ENCODE measurements at places on chromosomes 13 and 19.

- ATAC-seq = peak; percentile 56
Measured at GRCh38 chr13:80199585-80200292, 141.2 kb downstream of the SPRY2 start.

- peak; percentile 47 for ATAC-seq
Measured at GRCh38 chr19:1455336-1456120, 5.6 kb downstream of the APC2 start.

DNA sequence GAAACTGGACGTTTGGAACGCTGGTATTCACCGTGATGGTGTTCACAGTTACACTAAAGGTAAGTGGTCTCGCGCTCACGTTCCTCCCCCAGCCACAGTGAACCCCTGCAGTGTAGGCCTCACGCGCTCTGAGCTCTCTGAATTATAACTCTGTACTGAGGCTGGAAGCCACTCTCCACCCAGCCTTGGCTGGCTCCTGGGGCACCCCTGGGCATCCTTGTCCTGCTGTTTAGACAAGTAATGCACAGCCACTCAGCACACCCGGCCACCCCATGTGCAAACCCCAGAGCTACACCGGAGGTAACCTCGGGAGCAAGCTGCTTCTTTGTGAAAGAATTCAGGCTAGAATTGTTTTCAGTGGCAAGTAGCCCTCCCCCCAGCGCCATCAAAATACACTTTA is 97.3 kb upstream of the MCF2L start:
- no peak for ATAC-seq

DNA sequence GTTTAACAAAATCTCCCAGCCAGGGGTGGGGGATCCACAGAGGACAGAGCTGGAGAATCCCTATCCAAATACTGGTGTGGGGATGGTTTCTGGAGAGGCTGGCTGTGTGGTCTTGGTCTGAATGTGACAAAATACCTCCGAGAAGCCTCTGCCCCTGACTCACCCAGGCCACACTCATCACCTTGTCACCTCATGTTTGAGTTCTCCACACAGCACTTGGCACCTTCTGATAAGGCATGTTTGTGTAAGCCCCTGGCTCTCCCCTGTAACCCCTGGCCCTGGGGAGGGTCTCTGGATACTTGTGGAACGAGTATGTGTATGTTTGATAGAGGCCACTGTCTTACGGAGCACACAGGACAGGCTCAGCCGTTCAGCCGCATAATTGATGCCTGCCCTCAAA is 14.7 kb downstream of the TECR start:
- no peak for ATAC-seq

DNA sequence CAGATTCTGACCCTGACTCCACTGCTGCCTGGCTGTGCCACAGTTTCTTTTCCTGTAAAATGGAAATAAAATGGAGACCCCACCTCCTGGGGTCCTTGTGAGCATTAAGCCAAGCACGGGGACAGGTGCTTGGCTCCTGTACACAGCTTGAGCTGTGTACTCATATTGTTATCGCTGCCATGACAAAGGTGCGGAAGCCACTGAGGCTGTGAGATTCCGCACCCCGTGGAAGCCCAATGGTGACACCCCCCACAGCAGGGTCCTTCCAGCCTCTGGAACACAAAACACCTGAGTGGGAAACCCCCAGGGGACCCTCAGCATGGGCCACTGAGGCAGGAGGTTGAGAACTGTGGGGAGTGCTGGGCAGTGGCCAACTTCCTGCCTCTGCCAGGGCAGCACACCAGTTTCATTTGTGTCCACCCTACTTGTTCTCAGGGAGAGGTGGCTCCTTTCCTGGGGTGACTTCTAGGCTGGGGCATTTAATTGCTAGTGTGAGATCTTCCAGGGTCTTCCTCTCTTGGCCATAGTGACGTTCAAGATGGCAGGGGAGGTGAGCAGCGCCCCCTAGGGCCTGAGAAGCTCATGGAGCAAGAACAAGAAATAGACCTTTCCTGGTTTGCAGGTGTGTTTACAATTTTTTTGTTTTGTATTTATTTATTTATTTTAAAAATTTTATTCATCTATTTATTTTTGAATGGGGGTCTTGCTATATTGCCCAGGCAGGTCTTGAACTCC is 5.4 kb upstream of the JSRP1 start:
- peak; percentile 43 for ATAC-seq

DNA sequence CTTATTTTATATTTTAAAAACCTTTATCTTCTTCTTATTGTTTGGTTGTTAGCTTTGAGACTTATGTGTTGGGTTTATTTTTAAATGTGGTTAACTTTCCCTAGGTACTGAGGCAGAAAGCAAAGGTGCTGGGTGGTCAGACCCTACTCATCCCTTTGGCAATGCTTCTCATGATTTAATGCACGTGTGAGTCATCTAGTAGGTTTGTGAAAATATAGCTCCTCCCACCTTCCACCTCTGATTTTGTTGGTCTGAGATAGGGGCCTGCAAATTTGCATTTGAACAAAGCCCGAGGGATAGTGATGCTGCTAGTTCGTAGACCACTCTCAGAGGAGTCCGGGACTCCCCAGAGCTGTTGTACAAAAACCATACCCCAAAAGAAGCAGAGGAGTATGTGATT is 771.3 kb upstream of the ARGLU1 start:
- peak; percentile 57 for ATAC-seq

GRCh38 chr13:24133021-24133795 is 27.3 kb upstream of the SPATA13 start:
- ATAC-seq = no peak

DNA sequence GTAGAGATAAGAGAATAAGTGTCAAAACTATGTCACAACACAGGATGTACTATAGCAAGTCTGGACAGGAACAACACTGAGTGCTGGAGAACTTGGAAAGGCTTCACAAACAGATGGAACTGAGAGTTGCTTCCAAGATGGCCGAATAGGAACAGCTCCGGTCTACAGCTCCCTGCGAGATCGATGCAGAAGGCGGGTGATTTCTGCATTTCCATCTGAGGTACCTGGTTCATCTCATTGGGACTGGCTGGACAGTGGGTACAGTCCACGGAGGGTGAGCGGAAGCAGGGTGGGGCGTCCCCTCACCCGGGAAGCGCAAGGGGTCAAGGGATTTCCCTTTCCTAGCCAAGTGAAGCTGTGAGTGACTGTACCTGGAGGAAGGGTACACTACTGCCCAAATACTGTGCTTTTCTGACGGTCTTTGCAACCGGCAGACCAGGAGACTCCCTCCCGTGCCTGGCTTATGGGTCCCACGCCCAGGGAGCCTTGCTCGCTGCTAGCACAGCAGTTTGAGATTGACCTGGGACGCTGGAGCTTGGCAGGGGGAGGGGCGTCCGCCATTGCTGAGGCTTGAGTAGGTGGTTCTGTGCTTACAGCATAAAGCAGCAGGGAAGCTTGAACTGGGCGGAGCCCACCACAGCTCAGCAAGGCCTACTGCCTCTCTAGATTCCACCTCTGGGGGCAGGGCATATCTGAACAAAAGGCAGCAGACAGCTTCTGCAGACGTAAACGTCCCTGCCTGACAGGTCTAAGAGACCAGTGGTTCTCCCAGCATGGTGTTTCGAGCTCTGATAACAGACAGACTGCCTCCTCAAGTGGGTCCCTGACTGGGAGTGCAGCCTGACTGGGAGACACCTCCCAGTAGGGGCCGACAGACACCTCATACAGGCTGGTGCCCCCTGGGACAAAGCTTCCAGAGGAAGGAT is 46.0 kb downstream of the USP12 start:
- ATAC-seq = no peak

GRCh38 chr13:25292301-25292700 is 5.0 kb upstream of the MTMR6 start:
- peak; percentile 57 for ATAC-seq

DNA sequence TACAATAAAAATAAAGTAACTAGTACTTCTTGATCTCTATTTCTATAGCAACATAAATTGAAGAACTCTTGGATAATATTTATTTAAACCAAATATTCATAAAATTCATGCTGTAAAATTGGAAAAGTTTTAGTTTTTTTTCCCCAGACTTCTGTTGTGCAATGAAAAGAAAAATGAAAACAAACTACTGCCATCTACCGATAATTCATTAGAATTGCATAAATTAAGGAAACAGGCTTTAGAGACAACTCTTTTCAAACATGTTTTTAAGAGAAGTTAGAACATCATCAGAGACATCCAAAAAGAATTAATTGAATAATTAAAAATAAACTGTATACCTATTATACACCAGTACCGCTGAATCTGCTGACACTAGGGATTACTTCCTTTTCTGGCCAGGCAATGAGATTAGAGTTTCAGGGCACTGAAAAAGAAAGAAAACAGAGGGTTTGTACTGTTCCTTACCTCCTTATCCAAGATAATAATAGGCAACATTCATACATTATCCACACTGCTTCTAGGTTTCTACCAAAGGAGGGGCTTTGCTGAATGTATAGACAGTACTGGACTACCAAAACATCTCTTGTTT is 4.9 kb downstream of the CCDC122 start:
- ATAC-seq = no peak

- no peak for ATAC-seq
Measured at GRCh38 chr13:99218969-99219368, 18.3 kb downstream of the UBAC2 start.

DNA sequence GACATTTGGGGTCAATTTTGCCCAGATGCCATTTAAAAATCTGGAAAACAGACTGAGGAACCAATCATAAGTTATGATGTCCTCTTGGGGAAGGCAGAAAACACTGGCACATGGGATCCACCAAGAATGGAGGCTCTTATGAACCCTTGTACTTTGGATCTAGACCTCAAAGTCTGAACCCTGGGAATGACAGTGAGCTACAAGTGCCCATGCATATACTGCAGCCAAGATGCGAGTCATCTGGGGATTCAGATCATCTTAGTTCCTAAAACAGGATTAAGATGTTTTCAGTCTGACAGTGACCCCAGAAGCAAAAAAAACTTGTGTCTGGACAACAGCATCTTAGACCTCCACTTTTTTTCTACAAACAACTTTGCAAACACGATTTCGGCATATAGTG is 100.2 kb upstream of the SIAH3 start:
- ATAC-seq = no peak

- no peak for ATAC-seq
Measured at GRCh38 chr13:37615276-37615675, 16.7 kb upstream of the POSTN start.

DNA sequence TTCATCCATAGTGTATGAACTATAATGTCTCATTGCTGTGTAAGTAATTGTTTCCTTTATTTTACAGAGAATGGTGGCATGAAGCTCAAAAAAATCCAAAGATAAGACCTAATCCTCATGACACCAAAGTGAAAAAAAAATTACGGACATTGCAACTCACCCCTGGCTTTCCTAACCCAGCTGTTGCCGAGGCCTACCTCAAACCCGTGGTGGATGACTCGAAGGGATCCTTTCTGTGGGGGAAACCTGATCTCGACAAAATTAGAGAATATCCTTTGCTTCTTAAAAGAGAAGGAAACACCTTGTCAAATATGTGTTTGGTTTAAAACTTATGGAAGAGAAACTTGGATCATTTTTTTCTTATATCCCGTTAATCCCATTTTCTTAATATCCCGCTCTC is 26.3 kb downstream of the ERCC5 start:
- no peak for ATAC-seq

DNA sequence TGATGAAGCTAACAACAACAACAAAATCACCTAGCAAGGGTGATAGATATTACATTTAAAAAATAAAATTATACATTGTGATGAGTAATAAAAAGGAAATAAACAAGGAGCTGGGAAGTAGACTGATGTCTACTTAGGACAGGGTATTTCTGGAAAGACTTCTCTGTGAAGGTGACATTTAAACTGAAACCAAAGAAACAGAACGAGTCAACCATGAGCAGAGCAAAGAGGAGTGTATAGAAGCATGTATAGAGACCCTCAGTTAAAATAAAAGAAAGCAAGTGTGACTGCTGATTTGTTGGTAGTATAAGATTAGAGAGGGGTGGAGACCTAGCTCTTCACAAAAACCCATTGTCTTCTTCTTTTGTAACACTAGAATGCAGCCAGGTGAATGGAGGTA is 53.0 kb upstream of the TDRD3 start:
- ATAC-seq = no peak

DNA sequence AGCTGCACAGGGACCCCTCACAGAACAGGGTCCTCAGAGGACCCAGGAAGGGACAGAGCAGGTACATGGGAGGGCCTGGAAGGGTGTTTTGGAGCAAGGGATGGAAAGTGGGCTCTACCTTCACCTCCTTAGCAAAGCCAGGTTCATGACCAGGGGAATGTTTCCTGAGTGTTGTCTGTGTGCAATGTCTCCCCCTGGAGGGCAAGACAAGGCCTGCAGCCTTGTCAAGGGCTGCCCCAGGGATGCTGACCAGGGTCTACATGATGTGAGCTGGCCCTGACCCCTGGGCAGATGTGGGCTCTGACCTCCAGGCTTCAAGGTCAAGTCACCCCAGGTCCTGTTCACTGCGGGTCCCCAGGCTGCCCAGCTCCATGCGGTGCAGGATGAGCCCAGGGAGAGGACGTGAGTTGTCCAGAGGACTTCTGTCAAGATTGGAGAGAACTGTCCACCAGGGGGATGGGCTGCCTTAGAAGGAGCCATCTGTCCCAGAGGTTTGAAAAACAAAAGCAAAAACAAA is 1.0 kb upstream of the CEACAM1 start:
- peak; percentile 93 for ATAC-seq

DNA sequence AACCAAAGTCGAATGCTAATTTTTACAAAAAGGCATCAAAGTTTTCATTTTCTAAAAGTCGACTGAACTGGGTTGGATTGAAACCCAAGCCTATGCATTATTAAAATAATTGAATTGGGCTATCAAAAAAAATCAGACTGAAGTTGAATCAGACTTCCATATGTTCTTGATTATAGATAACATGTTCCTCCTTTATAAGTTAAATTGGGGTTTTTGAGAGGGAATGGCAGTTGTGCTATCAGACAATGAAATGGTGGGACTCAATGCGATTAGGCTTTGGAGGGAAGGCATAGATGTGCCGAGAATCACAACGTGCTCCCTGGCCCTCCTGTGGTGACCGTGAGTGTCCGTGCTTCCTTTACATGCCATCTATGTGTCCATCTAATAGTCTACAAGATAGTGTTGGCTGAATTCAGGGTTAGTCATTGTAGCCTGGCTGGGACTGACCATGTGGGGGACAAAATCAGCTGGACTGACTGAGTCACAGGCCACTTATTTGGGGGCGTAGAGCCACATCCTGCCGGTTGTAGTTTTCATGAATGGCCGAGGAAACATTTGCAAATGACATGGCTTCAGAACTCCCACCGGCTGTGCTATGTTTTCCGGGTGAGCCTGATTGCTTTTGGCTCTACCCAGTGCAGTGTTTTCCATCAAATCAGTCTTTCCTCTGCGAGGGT is 37.1 kb upstream of the OLFM4 start:
- ATAC-seq = no peak

GRCh38 chr13:113451951-113452421 is 1.3 kb downstream of the ADPRHL1 start:
- ATAC-seq = no peak
